Stimulated activated CD4-positive, alpha-beta T cell treated with anti-CD3 and anti-CD28 coated beads, Interleukin-12 subunit alpha, Interleukin-12 subunit beta, amount 100 ng/mL, for 48 hours (primary cell): ENCODE measurements at places on chromosomes 1 and 21.

- no peak for DNase-seq
These were observed 96.4 kb downstream of the SSBP3 start for GRCh38 chr1:54309631-54310366.

DNA sequence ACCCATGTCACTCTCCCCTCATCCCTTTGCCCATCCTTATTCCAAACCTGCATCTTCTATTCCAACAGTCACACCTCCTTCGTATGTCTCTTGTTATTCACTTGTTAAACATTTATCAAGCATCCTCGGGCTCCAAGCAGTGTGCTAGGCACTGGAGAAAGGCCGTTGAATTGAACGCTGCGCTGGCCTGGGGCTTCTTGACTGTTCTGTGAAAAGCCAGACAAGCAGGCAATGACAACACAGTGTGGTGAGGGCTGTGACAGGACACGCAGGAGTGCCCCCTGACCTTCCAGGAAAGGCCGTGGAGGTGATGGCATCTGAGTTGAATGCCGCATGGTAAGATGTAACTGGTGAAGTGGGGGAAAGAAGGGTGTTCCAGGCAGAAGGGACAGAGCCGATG, 19.2 kb downstream of the ETV3 start:
- DNase-seq: no peak

DNA sequence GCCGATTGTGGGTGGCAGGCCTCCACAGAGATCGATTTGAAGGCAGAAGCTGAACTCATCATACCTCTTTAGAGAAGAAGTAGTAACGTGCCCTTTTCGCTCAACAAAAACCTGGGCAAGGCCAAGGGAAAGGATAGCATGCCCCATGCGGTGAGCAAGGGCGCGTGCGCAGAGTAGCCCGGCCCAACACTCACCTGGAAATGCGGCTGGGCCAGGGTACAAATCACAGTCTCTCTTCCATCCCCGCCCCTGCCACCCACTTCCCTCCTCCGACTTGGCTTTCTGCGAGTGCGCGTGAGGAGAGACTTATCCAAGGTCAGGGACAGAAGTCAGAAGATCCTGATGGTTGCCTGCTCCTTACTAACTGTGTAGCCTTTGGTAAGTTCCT, 160.7 kb upstream of the C1orf21 start:
- DNase-seq: no peak

DNA sequence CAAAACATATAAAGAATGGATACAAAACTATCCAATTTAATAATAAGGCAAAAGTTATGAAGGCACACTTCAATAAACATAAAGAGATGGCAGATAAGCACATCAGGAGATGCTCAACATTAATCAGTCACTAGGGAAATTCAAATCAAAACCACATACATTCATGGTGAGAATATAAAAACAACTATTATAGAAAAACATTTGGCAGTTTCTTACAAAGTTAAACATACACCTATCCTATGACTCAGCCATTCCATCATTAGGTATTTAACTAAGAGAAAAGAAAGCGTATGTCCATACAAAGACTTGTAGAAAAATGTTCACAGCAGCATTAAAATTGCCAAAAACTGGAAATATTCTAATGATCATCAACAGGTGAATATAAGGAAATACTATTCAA, 44.3 kb downstream of the KIFAP3 start:
- no peak for DNase-seq

DNA sequence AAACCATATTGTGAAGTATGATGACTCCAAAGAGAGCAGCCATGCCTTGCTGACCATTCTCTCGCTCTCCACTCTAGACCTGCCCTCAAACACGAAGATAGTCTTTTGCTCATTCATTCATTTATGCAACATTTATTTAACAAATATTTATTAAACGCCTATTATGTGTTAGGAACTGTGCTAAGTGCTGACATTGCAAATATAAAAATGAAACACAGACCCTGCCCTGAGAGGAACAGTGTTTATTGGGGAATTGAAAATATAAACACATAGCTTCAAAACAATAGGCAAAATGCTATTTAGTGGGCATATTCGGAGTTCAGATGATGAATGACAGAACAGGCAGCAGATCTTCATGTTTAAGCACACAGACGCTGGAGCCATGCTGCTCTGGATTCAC, 213.6 kb downstream of the NUF2 start:
- DNase-seq: no peak

- no peak for DNase-seq
These were observed 66.6 kb downstream of the HMGB4 start for GRCh38 chr1:33930346-33931110.

DNA sequence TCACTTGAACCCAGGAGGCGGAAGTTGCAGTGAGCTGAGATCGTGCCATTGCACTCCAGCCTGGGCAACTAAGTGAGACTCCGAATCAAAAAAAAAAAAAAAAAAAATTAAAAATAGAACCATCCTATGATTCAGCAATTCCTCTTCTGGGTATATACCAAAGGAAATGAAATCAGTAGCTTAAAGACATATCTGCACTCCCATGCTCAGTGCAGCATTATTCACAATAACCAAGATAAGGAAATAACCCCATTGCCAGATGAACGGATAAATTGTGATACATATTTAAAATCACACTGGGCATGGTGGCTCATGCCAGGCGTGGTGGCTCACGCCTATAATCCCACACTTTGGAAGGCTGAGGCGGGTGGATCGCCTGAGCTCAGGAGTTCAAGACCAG, 23.8 kb downstream of the ALDH9A1 start:
- DNase-seq: no peak

GRCh38 chr1:156662005-156662799, 15.0 kb downstream of the NES start:
- no peak for DNase-seq

DNA sequence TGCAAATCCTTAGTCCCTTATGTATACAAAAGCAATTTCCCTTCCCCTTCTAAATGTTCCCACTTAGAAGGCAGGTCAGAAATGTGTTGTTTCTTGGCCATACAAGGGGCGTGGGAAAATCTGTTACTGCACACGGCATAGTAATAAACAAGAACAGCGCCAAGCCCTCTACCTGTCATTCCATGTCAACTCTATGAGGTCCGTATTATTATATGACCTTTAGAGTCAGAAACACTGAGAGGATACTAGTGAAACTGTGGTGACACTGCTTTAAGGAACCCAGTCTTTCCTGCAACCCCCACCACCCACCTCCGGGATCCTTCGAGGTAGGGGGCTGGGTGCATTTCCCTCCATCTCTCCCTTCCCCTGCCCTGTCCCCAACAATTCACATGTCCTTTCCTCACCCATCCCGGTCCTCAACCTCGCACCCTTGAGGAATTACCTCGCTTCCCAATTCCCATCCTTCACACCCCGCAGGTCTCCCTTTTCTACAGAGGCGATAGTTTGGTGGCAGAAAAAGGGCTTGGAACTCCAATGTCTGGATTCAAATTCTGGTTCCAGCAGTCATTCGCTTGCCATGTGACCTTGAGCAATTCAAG, 647 bp downstream of the SDHB start:
- no peak for DNase-seq

DNA sequence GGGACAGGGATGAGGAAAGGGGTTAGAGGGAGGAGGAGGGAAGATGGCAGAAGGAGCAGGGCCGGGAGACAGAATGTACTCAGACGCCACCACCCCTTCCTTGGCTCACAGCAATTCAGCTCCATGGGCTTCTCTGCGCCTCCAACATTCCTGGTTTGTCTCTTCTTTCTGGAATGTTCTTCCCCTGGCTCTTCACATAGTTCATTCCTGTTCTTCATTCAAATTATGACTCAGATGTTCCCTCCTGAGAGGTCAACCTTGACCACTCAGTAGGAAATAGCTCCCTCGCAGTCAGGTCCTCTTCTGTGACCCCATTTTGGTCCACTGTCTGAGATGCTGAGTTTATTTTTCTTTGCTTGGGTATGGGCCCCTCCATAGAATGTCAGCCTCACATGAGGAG, 203.2 kb downstream of the C1orf94 start:
- DNase-seq: no peak

GRCh38 chr1:111909030-111909429, 80.4 kb downstream of the KCND3 start:
- DNase-seq: no peak

- DNase-seq: no peak
These were observed 18.6 kb downstream of the ARMH1 start for GRCh38 chr1:44693159-44693558.

DNA sequence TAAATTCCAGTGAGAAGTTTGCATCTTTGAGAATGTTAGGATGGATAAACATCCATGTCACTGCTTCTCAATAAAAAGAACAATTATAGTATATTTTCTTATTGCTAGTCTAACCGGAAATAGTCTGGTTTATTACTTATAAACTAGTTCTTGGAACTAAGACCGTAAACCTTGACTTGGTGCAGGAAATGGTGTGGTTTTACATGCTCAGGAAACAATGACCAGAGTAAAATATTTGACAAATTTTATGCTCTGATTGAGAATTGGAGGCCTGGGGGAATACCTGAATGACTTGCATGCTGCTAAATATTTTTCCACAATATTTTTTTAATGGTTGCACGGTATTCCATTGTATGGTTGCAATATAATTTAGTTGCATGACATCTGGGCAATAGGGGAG, 76.3 kb downstream of the XCL2 start:
- no peak for DNase-seq

GRCh38 chr1:8746554-8746953, 70.9 kb downstream of the RERE start:
- DNase-seq: no peak

- no peak for DNase-seq
These were observed 400 bp downstream of the NCF2 start for GRCh38 chr1:183589874-183590243.

- no peak for DNase-seq
These were observed 92.4 kb downstream of the PRDM2 start for GRCh38 chr1:13792419-13792818.

GRCh38 chr1:117216718-117217117, 6.0 kb upstream of the VTCN1 start:
- no peak for DNase-seq

DNA sequence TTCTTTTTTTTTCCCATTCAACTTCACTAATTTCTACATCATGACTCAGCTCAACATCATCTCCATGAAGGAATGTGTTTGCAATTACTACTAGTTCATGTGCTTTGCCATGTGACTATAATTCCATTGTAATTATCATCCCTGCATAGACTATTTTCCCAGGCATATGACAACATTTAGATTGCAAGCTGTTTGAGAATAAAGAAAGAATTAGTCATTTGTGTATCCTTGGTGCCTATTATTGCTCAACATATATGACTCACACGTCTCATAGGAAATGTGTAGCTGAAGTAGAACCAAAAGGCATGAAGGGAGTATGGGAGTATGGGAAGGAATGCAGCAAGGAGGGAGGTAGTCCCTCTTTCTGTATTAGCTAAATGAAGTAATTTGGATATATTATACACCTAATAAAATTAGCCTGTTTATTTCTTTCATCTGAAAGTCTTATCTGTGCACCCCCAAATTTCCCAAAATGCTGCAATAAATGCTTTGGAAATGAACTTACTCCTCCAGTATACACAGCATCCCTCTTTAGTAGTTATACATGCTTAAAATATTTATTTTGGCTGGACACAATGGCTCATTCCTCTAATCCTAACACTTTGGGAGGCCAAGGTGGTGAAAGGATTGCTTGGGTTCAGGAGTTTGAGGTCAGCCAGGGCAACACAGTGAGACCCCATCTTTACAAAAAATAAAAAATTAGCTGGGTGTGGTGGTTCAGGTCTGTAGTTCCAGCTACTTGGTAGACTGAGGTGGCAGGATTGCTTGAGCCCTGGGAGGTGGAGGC, 316.9 kb upstream of the ADGRL4 start:
- DNase-seq: no peak

GRCh38 chr1:115274467-115274866, 63.6 kb downstream of the NGF start:
- no peak for DNase-seq
